ENCODE measurements at places on chromosomes 2 and 18. TPM values are rescaled to one million over a fixed set of nuclear protein-coding genes. Genes with fewer than 3 reads are reported as not detected.

CXCR2 gene
- 5.2 TPM for total RNA-seq

GRCh38 chr2:238771218-238771617, 76.7 kb upstream of the TWIST2 start:
- DNase-seq: no peak

- peak; percentile 57 for DNase-seq
Measured at GRCh38 chr18:9380101-9380500, 45.5 kb downstream of the TWSG1 start.

DNA sequence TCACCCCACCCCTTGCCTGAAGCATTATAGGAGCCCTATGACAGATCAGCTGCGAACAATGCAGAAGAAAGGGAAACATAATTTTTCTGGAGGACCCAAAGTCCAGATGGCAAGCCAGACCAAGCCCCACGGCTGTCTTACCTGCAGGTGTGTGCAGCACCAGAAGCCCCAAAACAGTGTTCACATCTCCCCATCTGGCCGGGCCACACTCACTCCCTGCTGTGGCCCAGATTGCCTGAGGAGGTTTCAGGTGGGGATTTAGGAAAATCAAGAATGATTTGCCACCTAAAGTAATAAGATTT, 11.7 kb upstream of the STK17B start:
- DNase-seq: no peak

DNA sequence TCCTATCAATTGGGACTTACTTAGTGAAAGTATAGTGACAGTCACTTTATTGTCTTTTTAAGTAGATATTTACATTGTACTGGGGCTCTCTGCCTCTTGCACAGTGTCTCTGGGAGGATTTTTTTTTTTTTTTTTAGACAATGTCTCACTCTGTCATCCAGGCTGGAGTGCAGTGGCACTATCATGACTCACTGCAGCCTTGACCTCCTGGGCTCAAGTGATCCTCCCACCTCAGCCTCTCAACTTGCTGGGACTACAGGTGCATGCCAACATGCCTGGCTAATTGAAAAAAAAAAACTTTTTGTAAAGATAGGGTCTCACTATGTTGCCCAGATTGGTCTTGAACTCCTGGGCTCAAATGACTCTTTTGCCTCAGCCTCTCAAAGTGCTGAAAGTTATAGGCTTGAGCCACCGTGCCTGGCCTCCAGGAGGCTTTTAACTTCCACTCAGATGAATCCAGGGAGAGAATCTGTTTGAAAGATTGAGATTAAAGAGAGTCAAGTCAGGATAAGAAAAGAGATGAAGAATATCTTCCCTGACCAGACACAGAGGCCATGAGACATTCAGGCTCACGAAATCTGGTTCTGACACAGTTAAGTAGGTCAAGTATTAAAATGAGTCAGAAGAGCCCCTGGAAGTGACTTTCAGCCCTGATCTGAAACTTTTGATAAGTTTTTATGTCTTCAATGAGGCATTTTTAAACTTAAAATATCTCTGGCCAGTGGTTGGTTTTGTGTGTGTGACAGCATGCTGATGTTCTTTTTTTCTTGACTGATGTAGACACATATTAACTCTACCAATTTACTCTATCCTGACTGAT, 18.3 kb downstream of the ARHGEF33 start:
- DNase-seq: no peak

DNA sequence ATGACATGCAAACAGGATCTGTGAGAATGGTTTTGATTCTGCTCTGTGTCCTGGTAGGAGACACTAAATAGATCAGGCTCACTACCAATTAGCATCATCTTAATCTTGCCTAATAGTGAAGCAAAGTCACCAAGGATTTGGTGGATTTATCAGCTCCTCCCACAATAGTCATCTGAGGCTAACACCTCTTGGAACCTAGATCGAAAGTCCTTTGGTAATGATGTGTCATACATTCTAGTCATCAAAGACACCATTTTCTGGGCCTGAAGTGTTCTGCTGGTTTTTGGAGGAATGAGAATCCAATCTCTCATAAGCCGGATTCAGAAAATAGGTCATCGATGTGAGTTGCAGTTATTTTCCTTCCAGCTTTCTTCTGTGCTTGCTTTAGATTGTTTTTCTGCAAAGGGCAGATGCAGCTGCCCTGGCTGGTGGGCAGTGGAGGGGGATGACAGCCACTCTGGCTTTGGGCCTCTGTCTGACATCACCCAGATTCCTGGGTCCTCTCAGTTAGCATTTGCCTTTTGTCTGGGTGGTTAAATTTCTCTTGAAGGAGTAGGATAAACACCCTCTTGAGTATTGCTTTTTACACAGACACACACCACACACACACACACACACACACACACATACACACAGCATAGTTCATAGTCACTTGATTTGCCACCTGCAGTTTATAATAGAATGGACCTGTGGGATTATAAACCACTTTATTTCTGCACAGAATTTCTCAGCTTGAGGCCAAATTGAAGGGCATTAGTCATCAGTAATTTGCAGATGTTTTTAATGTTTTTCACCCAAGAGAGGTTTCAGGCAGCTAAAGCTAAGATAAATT, at the start of gene MYO3B:
MYO3B (plus strand) TSS at position 198 of the 832 bp plus-strand sequence; CDS start at position 339, 141 bp downstream.
- peak; percentile 27 for DNase-seq

DNA sequence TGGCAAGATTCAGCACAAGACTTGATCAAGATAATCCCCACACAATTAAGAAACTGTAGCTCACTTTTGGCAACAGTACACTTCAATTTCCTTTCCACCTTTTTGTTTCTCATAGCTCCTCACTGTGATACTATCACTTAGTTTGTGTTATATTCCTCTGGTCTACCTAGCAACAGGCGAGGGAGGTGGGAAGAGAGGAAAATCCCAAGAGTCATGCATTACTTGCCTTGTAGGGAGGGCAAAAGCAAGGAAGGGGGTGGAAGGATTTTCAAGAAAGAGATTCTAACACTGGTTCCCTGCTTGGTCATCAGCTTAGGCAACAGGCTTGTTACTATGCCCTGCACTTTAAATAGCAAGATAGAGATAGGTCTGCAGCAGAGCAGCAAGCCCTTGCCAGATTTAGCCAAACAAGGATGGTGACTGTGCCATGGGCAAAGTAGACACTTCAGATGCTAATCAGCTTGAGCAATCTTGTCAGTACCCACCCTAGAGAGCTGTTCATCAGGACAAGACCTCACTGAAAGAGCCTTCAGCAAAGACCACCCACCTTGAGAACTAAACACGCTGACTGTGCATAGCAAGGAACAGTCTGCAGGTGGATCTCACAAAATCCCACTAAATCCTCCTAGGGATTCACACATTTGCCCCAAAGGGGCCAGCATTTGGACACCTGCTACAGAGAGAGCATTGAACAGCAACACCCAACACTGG, 134.6 kb downstream of the MBD2 start:
- DNase-seq: no peak

GRCh38 chr2:176080540-176081375, 3.0 kb downstream of the EVX2 start:
- no peak for DNase-seq

VWC2L gene
- total RNA-seq: not detected

GRCh38 chr2:240635121-240635997, 10.1 kb downstream of the GPR35 start:
- no peak for DNase-seq

GRCh38 chr2:69306822-69307578, 80.0 kb downstream of the GFPT1 start:
- DNase-seq: peak; percentile 88

DNA sequence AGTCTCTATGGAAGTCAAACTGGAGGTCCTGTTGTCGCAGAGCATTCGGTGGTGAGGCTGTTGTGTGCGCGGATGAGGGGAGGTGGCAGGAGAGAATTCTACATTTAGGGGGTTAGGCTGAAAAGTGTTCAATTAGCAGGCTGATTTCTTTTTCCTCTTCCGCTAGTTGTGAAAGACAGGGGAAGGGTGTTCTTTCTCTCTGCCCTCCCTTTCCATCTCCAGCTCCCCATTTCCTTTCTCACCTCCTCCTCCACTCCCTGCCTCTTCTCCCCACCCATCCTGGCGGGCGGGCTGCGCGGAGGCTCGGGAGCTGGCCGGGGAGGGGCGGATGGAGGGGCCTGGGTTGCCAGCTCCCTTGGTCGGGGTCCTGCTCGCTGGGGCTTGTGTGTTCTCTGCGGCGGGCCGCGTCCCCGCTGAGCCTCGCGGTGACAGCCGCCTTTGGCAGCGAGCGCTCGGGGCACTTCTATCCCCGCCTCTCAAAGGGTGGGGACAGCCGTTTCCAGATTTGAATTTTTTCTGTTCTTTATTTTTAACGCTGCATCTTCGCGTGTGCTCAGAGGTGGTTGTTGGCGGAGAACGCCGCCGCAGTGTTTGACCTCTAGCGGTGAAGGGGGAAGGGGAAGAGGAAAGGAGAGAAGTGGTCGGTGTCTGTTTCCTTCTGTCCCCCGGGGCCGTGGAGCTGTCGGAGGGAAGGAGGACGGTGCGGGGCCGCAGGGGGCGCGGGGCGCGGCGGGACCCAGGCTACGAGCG, 3.6 kb downstream of the SOX11 start:
- peak; percentile 39 for DNase-seq

- DNase-seq: no peak
Measured at GRCh38 chr2:39466311-39466710, 29.2 kb upstream of the MAP4K3 start.

GRCh38 chr2:64837116-64837731, 152.0 kb upstream of the SLC1A4 start:
- DNase-seq: no peak

DNA sequence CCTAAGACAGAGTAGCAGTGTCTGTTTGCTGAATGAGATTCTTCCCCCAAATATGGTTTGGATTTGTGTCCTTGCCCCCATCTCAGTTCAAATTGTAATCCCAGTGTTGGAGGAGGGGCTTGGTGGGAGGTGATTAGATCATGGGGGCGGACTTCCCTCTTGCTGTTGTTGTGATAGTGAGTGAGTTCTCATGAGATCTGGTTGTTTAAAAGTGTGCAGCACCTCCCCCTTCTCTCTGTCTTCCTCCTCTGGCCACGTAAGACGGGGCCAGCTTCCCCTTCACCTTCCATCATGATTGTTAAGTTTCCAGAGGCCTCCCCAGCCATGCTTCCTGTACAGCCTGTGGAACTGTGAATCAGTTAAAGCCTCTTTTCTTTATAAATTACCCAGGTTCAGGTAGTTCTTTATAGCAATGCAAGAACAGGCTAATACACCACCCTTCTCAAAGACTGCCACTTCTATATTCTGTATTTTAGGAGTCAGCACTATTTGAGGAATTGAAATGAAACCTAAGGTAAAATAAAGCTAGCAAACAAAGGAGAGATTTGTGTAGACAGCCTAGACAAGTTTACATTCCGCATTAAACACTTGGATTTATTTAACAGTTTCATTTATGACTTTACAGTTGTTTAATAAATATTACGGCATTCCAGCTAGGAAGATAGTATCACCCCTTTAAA, 21.6 kb downstream of the FBXO36 start:
- no peak for DNase-seq

COL4A3 gene
- 0.20 TPM for total RNA-seq

- DNase-seq: no peak
Measured at GRCh38 chr18:22639561-22639960, 221.8 kb upstream of the CTAGE1 start.

DNA sequence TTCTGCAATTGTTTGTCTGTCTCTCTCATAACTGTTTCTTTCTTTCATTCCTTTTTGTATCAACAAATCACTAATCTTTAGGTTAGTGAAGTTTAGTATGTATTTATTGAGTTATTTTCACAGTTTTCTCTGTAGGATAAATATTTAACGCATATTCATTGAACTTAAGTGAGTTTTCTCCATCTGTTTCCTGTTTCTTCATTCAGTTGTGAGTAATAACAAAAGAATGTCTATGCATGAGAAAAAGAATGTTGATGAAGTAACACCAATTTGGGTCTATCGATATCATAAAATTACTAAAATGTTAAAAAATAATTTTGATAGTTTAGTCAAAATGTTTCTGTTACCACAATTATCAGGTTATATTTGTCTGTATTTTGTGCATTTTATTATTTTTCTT, 948.0 kb downstream of the DSC3 start:
- peak; percentile 2 for DNase-seq

Measured in skin of body (tissue), 3 donors.